Stimulated activated CD4-positive, alpha-beta T cell treated with anti-CD3 and anti-CD28 coated beads, Interleukin-2, amount 100 ng/mL, for 4 hours (primary cell): ENCODE measurements at places on chromosomes 3 and 15.

DNA sequence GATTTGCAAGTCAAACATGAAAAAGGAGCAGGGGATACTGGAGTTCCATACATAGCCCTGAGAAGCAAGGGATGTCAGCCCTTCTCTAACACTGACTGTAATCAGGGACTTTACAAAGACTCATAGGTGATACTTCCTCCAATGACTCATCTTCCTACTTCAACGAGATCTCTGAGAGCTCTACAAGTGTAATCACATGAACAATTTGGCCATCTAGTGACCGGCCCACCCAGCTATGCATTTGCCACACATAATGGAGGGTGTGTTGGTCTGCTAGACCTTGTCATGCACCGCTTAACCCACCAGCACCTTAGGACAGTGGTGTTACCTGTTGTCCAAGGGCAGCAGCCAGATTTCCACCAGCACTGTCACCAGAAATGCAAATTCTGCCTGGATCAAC, 75.3 kb downstream of the NCEH1 start:
- DNase-seq: no peak

DNA sequence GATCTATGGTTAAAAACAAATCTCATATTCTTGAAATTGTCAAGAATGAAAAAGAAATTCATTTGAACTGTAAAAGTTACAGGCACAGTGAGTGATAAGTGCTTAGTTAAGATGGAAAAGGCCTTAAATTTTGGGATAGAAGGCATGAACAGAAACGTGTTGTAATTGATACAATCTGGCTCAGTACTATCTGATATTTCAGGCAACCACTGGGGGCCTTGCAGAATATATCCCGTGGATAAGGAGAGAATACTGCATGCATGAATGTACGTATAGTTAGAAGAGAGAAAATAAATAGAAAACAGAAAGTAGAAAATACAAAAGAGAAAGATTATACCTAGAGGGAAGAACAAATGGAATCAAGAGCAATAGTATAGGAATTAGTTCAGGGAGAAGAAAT, 741.4 kb upstream of the CCDC54 start:
- no peak for DNase-seq

DNA sequence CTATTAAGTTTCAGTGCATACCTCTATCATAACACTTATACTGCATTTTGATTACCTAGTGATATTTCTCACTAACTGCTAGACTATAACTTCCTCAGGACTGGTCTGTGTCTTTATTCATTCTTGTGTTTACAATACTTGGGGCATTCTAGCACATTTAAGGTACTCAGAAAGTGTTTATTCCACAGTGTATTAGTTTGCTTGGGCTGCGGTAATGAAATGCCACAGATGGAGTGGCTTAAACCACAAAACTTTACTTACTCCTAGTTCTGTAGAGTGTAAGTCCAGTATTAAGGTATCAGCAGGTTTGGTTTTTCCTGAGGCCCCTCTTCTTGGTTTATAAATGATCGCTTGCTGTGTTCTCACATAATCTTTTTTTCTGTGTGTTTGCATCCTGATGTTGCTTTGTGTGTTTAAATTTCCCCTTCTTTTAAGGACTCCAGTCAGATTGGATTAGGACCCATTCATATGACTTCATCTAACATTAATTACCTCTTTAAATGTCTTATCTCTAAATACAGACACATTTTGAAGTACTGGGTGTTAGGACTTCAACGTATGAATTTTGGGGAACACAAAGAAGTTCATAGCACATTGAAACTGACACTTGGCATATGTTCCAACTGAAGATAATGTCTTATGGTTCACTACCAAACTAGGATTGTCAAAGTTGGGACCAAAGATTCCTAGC, 23.9 kb downstream of the RNF111 start:
- no peak for DNase-seq

DNA sequence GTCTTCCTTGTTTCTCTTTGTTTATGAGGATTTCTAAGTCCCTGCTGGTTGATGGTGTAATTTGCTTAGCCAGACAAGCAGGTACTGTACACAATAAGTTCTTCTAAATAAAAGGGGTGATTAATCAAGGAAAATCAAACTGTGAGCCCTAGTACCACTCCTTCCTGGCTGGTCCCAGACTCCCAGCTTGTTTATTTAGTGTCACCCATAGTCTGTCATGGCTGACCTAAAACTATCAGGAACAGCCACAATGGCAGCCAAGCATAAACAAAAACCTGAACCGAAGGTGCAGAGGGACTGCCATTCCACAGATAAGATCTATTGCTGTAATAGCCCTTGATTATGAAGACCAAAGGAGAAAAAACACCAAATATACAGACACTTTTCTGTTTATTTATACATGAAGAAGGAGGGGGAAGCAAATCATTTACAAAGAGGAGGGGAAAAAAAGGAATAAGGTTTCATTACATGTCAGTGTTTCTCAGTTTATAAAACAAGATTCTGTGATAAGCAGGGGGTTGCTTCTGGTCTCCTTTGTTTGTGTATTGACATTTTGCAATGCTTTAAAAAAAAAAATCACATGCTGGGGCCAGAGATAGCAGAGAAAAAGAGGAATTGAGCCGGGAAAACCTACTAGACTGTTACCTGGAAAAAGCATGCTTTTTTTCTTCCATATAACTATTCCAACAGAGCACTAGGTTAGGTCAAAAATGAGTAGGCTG, 182.4 kb upstream of the DPH6 start:
- DNase-seq: no peak

DNA sequence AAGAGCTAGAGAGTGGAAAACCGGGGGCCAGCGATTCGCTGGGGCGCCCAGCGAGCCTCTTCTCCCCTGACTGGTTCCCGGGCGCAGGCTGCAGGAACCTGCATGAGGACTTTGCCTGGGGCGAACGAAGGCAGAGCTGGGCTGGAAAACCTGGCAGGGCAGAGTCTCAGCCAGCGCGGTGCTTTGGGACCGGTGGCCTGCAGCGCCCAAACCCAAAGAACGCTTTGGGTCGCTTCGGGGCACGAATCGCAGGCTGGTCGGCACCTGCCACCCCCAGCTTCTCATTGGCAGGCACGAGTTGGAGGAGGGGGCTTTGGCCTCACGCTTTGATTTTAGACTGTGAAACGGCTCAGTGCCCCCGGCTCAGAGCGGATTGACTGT, 3.0 kb downstream of the ONECUT1 start:
- no peak for DNase-seq

DNA sequence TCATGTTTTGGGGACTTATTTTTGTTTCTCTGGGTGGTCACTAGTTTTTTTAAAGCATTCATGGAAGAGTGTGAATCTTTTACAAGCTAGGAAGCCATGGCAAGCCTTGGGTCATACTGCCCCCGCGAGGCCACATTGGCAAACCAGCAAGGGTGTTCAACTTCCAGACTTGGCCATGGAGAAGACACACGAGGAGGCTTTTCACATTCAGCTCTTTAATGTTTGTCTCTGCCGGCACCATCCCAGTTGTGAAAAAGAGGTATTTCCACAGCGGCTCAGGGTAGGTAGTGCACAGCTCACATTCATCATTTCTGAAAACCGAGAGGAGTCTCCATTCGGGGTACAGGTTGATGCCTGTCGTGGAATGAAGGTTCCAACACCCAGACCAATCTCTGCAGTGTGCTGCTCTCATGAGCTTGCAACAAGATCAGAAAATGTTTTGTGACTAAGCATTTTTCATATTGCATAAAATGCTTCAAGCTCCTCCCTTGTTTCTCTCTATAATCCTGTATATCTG, 7.7 kb downstream of the CCR5 start:
- peak; percentile 29 for DNase-seq

GRCh38 chr3:25349828-25350724, 78.0 kb upstream of the RARB start:
- DNase-seq: no peak

DNA sequence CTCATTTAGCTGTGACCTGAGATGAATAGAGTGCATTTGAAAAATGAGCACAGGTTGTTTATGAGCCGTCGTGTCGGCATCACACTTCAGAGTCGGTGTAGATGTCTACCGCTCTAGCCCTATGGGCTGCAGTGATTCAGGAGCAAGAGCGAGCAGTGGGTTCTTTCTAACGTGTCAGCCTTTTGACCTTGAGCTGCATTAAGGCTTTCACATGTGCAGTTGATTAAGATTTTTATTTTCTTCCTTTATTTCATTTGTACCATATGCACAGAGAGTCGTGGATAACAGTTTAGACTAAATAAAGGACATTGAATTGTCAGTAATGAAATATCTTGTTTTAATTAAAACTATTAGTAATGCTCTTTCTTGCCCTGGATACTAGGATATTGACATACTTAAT, 368.2 kb downstream of the PTPRG start:
- no peak for DNase-seq

DNA sequence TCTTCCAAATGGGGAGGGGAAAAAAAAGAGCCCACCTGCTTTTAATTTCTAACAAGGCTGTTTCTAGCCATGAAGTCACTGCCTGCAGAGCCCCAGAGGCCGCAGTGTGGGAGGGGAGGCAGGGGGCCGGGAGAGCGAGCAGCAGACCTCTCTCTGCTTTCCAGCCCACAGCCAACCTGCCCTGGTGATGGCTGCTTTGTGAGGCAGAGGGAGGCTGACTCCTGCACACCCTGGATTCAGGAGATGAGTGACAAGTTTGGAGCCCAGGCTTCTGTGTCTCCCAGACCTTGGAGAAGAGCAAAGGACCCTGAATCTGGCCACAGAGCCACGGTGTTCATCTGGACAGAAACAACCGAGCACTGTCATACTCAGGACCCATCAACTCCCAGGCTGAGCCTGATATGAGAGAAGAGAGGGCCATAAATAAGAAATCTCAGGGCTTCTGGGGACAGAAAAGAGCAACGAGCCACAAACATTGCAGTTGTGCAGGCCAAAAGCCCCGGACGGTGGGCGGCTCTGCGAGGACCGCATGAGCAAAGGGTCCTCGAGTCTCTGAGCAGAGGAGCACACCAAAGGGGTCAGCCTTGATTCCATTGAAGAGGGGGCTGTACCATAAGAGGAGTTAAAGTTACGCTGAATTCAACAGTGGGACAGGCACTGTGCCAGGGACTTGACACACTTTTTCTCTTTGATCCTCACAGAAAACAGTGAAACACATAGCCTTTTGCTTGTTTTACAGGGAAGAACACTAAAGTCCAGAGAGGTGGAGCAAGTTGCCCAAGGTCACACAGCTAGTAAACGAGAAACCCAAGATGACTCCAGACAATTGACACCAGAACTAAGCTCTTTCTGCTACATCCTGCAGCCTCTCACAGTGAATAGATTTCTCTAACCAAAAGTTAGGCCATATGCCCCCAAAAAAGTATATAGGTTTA, 97.2 kb downstream of the SEMA5B start:
- no peak for DNase-seq

DNA sequence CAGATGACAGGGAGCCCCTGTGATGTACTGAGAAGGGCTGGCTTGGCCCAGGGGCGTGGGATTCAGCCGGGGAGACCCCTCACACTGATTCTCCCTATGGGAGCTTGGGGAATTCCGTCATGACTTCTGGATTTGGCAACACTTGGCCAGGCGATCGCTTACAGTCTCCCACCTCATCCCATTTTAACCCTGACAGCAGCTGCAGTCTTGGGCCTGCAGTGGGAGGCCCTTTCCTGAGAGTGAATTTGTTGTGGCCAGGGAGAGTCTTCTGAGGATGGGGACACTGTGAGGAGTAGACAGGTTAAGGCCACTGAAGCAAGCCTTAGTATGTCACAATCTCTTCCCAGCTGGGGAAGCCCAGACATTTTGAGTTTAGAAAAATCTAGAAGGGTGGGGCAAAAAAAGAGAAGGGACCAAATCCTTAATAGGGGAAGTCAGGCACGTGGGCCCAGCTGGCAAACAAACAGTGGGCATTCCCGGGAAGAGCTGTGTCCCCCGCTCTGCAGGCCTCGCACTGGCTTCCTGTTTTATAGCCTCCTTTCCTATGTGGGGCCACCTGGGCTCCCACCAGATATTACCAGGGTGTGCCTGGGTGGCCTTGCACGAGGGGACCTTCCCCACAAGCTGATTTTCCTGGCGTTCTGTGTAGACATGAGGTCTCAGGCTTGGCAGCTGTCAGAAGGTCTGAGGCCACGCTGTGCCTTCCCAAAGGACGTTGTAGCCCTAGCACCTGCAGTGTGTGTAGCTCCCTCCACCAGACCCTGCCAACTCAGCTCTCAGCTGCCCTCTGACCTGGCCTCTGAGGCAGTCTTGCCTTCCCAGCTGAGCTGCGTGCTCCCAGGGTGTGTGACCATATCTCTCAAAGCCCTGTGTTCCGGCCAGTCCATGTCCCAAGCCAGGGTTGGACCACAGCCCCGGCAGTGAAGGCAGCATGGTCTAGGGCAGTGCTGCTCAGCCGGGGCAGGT, 64.5 kb downstream of the FEM1B start:
- DNase-seq: no peak

DNA sequence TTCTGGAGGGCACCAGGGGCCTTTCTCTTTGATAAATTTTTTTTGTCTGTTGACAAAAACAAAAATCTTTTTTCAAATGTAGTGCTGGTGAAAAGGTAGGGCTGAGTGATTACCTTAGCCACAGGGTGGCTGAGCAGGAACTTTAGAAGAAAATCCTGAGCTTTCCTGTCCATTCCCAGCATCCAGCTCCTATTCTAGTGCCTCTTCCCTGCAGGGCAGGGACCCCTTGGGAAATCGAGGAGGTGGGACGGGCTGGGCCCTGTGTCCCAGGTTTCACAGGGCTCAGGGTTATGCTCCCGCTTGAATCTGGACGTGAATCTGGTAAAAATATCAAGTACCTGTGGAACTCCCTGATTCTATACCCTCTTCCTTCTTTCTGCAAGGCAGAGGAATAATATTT, 31.7 kb downstream of the EDEM1 start:
- no peak for DNase-seq

GRCh38 chr3:57706462-57706861, 13.6 kb upstream of the DENND6A start:
- no peak for DNase-seq

GRCh38 chr3:33911525-33912322, 113.3 kb downstream of the PDCD6IP start:
- DNase-seq: no peak

- DNase-seq: no peak
Observed at GRCh38 chr3:35643495-35643894, 4.2 kb downstream of the ARPP21 start.

DNA sequence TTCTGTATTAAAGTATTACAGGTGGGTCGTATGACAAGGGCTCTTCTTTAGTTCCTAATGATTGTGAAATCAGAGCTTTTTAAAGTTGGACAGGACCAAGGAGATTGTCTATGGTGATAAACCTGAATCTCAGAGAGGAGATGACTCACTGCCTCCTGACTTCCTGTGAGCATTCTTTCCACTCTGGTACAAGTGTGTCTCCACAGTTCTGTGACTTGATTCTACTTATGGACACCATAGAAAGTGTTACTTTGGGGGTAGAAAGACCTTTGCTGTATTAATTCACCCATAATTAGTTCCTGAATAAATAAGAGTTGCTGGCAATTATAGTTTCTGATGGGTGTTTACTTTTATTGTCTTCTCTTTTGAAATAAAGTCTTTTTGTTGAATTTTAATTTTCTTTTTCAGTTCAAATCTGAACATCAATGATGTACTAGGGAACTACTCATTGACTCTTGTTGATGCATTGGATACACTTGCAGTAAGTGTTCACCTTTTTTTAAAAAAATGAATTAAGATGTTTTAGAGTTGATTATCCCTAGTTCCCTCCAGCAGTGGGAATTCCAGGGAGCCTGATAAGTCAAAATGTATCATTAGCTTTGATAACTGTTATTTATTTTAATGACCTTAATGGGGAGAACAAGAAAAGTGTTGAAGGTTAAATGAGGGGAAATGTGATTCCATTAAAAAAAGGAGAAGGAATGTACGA, 7.4 kb downstream of the EDEM1 start:
- DNase-seq: peak; percentile 36
